Ascending aorta (tissue), 2 donors: ENCODE measurements at places on chromosomes 11 and 22.
A peak's percentile ranks its signal among the peaks of the same experiment; 100 is the strongest.

DNA sequence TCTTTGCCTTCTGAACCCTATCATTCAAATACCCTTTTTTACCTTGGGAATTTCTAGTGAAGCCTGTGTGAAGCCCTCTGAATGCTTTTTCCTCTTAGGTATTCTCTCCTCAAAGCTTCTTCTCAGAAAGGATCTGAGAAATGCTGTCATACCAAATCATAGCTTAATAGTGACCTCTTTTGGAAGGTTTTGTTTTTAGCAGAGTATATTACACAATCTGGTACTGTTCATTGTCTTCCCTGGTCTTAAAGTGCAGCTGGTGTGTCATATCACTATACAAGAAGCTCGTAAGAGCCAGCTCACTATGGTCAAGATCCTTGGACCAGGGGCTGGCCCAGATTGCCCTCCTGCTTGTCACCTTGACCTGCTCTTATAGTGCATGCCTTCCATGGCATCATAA, 204.4 kb upstream of the ANO5 start:
- no peak overlapping the region for H3K4me3 ChIP-seq
- H3K27ac ChIP-seq, result no peak overlapping the region
- H3K27me3 ChIP-seq, result no peaks in the 10 kb centered on the region
- no peak for DNase-seq
- H3K36me3 ChIP-seq, result no peaks in the 10 kb centered on the region

GRCh38 chr11:1227551-1228100, 4.8 kb downstream of the MUC5B start:
- no peak for DNase-seq
- H3K4me3 ChIP-seq, result no peak overlapping the region
- no peaks in the 10 kb centered on the region for H3K27me3 ChIP-seq
- H3K4me1 ChIP-seq, result no peaks in the 10 kb centered on the region
- H3K27ac ChIP-seq, result no peak overlapping the region
- no peaks in the 10 kb centered on the region for H3K36me3 ChIP-seq

- no peak for DNase-seq
- peaks cover 6% of the 10 kb centered on the region for H3K4me1 ChIP-seq
- H3K27me3 ChIP-seq, result no peaks in the 10 kb centered on the region
- H3K27ac ChIP-seq, result no peak overlapping the region
- H3K4me3 ChIP-seq, result no peak overlapping the region
Observed at GRCh38 chr11:68912254-68912653, 8.6 kb downstream of the IGHMBP2 start.

DNA sequence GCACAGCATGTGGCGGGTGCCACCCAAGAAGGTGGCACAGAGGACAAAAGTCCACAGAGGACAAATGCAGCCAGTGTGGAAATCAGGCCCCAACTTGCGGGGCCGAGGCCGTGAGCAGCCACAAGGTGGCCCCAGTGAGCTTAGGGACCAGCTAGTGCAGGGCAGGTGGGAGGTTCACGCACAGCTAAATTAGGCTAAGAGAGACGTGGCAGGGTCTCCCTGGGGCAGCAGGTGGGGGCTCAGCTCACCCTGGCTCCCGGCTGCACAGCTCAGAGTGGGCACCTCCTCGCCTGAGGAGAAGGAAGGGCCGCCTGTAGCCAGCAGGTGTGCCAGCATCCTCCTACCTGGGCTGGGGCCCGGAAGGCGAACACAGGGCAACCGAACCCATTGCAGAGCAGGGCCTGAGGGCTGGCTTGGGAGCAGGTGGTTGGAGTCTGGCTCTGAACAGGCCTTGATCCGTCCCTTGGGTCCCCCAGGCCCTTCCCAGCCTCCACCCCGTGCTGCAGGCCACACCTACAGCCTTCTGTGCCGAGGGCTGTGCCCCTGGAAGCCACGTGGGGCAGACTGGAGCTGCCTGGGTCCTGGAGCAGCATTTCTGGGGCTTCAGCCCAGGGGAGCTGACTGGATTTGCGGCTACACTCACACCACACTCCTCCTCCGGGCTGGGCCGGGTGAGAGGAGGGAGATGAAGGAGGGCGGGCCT, 26.1 kb upstream of the CELSR1 start:
- H3K4me3 ChIP-seq, result no peak overlapping the region
- H3K36me3 ChIP-seq, result no peaks in the 10 kb centered on the region
- DNase-seq, result no peak
- no peak overlapping the region for H3K27ac ChIP-seq

GRCh38 chr11:70399681-70400112, 1.4 kb downstream of the CTTN start:
- H3K4me3 ChIP-seq, result peak overlapping the region; percentile 91
- peak; percentile 71 for DNase-seq
- H3K36me3 ChIP-seq, result no peaks in the 10 kb centered on the region

DNA sequence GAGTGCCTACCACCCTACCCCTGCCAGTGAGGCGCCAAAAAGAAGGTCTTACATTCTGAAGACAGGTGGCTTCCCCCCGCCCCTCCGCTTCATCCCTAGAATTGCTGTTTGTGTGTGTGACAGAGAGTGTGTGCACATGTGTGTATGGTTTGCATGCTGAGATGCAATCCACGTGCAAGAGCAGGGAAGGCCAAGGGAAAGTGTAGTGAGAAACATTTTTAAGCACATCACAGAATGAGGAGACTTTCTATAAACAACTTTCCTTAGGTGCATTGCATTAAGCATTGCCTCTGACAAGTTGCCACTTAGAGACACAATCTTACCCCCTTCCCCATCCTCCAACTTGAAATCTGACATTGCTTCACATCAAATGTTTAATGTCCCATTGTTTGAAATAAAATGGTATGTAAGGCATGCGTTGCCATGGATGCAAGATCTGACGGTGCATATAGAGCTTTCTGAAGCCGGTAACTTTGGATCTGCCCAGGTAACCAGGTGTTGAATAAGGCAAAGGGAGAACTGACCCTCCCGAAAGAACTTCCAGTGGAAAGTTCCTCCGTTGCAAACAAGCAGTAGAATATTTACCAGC, 21.4 kb downstream of the FJX1 start:
- no peaks in the 10 kb centered on the region for H3K4me1 ChIP-seq
- H3K27ac ChIP-seq, result no peak overlapping the region
- DNase-seq, result no peak
- H3K36me3 ChIP-seq, result no peaks in the 10 kb centered on the region
- no peaks in the 10 kb centered on the region for H3K27me3 ChIP-seq

GRCh38 chr11:123183391-123184099, 11.5 kb downstream of the CLMP start:
- no peak for DNase-seq
- H3K27me3 ChIP-seq, result no peaks in the 10 kb centered on the region
- peaks cover 8% of the 10 kb centered on the region for H3K4me1 ChIP-seq
- H3K36me3 ChIP-seq, result no peaks in the 10 kb centered on the region
- no peak overlapping the region for H3K4me3 ChIP-seq
- no peak overlapping the region for H3K27ac ChIP-seq

DNA sequence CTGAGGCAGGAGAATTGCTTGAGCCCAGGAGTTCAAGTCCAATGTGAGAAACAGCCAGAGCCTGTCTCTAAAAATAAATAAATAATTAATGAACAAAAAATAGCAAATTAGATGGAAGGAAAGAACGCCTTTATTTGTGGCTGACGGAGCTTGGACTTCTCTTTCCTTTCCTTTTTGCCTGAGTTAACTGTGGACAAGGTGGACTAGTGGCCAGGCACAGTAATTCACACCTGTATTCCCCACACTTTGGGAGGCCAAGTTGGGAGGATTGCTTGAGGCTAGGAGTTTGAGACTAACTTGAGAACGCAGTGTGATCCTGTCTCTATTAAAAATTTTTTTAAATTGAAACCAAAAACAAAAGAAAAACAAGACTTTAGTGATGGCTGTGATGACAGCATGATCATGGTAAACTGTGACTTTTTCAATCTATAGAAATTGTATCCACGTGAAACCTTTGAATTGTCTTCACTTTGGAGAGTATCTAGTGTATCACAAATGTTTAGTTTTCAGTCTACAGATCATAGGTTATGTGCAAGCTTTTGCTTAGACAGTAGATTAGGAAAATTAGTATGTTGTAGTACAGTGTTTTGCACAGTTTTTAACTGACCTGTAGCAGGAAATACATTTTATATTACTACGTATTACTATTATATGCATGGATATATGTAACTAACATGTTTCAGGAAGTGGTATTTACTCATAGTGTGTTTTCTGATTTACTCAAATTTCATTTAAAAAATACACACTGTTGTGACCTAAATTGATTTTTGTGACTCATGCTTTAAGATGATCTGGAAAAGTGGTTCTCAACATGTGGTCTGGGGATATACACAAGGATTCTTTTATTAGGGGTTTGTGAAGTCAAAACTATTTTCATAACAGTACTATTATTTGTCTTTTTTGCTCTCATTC, 42.1 kb downstream of the KDM2A start:
- H3K27ac ChIP-seq, result no peak overlapping the region
- H3K36me3 ChIP-seq, result no peaks in the 10 kb centered on the region
- no peaks in the 10 kb centered on the region for H3K27me3 ChIP-seq
- DNase-seq, result no peak
- no peak overlapping the region for H3K4me3 ChIP-seq

GRCh38 chr11:19458231-19458630, 217.5 kb upstream of the E2F8 start:
- H3K27me3 ChIP-seq, result no peaks in the 10 kb centered on the region
- H3K4me1 ChIP-seq, result no peaks in the 10 kb centered on the region
- no peak overlapping the region for H3K4me3 ChIP-seq

DNA sequence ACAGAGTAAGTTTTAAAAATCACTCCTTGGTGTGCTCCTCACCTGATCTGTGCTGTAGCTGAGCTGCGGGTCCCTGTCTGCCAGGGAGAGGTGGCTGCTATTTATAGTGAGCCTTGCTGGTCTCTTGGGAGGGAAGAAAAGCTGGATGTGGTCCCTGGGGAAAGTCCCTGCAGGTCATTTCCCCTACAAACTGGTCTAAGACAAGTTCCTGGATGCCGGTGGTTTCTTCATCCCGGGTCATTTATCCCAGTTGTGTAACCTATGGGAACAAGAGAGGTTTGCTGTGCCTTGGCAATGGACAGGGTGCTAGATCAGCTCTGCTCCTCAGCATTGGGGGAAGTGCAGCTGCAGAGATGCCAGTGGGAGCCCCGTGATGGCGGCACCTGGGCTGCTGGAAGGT, at the start of gene SAA2:
Gene SAA2, minus strand, starts transcription at position 108 of the 400 bp plus-strand sequence. CDS start 657 bp downstream, outside the sequence.
- H3K27me3 ChIP-seq, result no peaks in the 10 kb centered on the region
- no peak within 1 kb of the TSS for H3K27ac ChIP-seq
- H3K36me3 ChIP-seq, result no peaks in the 10 kb centered on the region
- no peaks in the 10 kb centered on the region for H3K4me1 ChIP-seq
- DNase-seq, result no peak

DNA sequence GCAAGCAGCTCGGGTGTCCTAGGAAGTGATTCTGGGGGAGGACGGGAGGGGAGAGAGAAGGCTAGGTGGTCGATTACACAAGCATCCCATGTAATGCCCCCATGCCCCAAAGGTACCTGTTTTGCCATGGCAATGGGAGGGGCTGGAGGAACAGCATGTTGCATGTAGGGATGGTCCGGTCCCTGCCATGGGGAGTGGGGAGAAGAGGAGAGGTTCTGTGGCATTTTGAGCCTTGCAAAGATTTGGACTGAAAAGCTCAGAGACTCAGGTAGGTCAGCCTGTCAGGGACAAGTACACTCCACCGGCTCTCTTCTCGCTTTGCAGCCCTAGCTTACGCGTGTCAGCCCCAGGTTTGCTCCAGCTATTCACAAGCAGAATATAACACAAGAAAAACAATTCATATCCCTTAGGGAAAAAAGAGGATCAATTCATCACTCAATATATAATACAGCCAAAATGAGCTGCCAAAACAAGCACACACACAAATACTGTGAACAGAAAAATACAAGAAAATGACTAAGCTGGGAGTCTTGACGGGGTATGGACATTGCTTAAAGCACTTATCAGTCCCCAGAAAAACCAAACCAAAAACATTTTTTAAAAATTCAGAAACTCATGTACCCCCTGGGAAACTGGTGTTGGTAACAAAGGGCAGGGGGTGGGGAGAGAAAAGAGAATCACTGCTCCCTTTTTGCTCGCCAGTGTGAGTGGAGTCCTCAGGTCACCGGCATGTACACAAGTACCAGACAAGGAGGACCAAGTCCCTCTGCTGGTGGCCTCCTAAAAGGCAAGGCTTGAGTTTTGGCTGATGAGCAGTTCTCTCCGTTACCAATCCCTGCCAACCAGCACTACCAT, 21.6 kb downstream of the APOL5 start:
- peak overlapping the region; percentile 26 for H3K27ac ChIP-seq
- no peaks in the 10 kb centered on the region for H3K4me1 ChIP-seq
- peak; percentile 75 for DNase-seq
- no peaks in the 10 kb centered on the region for H3K27me3 ChIP-seq
- H3K36me3 ChIP-seq, result peaks cover 27% of the 10 kb centered on the region
